ENCODE measurements at places on chromosomes 5 and 9.

DNA sequence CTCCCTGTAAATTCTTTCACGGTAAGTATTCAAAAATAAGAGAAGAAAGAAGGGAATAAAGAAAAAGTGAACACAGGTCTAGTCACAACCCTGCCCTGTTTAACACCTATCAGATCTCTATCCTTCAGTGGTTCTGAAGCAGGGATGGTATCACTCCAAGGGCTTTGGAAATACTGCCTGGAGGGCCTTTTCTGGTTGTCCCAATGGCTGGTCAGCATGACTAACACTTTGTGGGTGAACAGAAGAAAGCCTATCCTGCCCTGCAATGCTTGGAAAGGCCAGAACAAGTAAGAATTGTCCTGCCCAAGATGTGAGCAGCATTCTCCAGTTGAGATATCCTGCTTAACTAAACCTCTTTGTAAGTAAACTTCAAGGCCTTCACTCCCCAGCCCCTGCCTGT lies 124.9 kb downstream of the TMEM167A start:
- no peak for DNase-seq

- no peak for DNase-seq
Observed at GRCh38 chr9:114804505-114804904, 1.3 kb downstream of the TNFSF15 start.

- DNase-seq: no peak
Observed at GRCh38 chr5:104344809-104345208, 782.2 kb upstream of the NUDT12 start.

- no peak for DNase-seq
Observed at GRCh38 chr5:5404381-5404780, 18.1 kb upstream of the ICE1 start.

- no peak for DNase-seq
Observed at GRCh38 chr9:114606597-114607207, 4.4 kb upstream of the TMEM268 start.

- DNase-seq: no peak
Observed at GRCh38 chr5:38535248-38535750, 21.1 kb downstream of the LIFR start.

DNA sequence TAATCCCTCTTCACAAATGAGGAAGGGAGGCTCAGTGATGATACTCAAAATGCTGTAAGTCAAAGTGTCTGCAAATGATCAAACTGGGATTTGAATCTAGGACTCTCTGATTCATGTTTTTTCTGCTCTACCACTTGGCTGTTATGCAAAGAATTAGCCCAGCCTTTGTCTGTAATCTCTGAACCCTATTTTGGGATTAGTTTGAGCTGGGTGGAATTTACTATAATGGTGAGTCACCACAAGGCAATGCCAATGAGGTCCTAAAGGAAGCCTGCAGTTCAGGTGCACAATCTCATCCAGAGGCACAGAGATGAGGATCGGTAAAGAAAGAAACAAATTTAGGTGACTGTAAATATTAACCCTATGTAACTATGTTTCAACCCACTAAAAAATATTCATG lies 29.2 kb downstream of the RFK start:
- no peak for DNase-seq

GRCh38 chr9:63817622-63818518 lies 1467.1 kb downstream of the FOXD4L5 start:
- DNase-seq: peak; percentile 38

DNA sequence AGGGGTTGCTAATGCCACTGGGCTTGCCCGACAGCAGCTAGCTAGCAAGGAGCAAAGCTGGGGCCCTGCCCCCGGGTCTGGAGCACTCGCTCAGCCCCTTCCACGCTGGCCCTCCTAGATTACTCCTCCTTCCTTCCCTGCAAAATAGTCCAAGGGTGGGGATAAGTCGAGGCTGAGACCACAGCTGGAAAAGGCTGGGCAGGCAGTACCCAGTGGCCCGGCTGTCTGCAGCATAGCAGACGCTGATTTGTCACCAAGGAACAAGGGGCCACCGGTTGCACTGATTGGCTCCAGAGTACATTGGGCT lies 73.9 kb downstream of the ADAMTS2 start:
- no peak for DNase-seq

Measured in tibial nerve (tissue), 4 donors.